ENCODE measurements at places on chromosomes 6 and 20.

DNA sequence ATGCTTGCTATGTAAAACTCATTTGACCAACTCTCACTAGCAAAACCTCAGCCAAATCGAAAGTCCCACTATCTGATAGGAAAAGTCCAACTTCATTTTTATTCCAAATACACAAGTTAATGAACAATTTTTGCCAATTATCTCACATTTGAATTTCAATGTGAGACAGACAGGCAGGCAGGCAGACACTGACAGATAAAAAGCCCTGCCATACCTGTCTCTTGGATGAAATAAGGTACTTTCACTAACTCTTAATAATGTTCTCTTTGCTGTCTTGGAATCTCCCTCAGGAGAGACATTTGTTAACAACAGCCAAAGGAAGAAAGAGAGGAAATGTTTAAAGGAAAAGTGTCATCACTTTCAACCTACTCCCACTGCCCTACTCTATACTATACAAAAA is 82.0 kb downstream of the RNGTT start:
- DNase-seq: no peak

DNA sequence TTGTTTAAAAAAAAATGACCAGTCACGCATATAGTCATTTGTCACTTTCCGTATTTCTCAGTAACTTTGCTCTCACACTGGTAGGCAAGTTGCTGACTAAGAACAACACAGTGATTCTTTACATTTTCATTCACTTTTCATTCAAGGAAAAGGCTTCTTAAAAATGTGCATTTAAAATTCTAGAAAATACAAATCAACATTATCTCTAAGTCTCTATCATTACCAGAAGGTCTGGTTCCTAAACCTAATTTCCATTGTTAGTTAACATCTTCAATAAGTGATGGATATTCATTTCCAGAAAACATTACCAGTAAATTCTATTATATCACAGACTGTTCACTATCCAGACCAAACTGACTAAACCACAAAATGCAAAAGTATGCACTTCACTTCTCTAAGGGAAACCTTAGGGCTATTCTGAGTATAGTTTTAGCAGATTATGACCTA is 115.3 kb downstream of the AHI1 start:
- DNase-seq: no peak

GRCh38 chr6:150902142-150902776 is 36.8 kb downstream of the MTHFD1L start:
- no peak for DNase-seq

DNA sequence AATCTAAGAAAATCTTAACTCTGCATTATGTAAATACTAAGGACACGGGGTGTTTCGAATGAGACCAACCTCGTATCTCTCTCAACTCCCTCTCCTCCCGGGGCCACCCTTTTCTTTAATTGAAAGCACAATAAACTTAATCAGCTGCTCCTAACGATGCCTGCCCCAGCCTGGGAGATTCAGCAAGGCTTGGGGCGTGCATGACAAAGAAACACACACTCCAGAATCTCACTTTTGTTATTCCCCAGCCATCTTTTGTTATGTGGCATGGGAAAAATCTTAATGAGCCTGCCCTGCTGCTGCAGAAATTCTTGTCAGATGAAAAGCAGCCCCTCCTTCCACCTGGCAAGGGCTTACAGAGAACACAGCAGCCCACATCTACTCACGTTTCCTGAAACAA is 117.4 kb downstream of the TTLL2 start:
- DNase-seq: no peak

GRCh38 chr6:105275542-105275941 is 95.7 kb upstream of the POPDC3 start:
- DNase-seq: no peak

DNA sequence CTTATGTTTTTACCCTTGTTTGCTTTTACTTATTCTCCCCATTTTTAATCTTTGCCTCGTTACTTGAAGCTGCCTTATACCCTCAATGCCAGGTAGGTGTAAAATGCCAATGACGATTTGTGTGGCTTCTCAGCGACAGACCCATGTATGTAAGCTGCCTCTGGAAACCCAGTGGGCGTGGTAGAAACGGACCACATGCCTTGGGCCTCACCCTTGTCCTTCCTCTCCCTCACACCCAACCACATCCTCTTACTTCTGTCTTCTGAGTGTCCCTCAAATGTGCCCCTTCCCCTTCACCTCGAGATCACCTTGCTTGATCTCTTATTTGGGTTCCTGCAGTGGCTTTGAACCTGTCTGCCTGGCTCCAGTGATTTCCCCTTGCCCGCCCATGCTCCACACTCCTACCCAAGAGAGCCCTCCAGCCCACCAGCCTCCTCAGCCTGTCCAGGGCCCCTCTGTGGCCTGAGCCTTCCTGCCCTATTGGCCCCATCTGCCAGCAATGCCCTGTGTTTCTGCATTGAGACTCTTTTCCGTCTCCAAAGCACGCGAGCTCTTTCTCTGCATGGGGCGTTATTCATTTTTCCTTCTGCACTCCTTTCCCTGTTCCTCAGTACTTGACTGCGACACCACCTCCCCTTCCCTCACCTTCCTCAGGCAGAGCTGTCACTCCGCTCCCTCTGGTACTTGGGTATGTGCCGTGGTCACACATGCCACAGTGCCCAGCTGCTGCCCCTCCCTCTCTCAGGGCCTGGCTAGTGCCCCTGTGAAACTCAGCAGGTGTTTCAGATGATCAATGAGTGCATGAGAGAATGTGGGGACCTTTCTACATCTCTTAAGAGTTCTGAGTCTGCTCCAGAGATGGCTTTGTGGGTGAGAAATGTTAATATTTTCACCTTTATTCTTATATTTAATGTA is 115.4 kb downstream of the SLX4IP start:
- DNase-seq: no peak

DNA sequence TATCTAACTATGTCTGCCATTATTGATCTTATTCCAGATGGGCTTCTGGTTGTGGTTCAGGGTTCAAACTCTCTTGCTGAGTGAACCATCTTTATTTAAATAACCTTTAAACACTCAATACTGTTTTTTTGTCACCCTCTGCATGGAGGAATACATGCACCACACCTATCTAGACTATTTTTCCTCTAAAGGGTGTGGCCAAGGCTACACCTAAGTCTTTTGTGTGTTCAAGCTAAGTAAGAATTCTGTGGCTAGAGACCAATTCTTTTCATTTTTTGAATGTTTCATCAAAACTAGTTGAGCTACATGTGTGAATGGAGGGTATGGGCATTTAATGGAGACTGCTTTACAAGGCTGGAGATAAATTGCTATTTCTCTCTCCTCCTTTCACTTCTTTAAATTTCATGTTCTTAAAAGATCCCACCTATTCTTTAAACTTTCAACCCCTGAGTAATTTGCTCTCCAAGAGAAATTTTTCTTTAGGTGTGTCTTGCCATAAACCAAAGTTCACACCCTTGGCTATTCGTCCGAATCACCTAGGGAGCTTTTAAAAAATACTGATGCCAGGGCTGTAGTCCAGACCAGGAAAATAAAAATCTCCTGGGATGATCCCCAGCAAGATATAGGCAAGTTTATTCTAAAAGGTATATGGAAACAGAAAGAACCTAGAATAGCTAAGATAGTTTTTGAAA is 24.8 kb upstream of the MBOAT1 start:
- no peak for DNase-seq

- no peak for DNase-seq
These were observed 116.8 kb upstream of the DST start for GRCh38 chr6:56759521-56759920.

GRCh38 chr6:53495506-53496499 is 49.1 kb downstream of the GCLC start:
- DNase-seq: no peak

DNA sequence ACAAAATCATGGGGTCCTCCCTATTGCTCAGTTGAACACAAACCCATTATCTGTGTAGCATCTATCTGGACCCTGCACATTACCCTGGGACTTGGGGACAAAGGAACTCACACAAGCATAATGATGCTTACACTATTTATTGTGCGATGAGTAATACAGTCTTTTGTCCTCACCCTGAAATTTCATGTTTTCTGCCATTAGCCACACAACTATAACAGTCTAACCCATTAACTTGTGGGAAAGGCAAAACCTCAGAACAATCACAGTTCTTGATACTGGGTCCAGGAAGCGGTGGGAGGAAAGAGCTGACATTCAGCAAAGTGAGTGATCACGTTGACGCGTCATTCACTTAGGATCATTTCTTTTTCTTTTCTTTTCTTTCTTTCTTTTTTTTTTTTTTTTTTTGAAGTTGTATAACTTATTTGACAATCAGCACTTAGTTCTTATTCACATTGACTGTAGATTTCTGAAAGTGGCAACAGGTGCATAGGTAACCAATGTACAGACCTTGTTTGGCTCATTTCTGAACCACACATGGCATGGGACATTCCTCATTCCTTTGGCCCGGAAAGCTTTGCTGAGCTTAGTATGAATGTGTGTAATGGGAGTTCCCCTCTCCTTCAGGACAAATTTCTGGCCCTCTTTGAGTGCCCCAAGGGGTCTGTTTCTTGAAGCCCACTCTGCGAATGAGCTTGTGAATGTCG is 94.8 kb upstream of the CNKSR3 start:
- DNase-seq: no peak

- DNase-seq: no peak
These were observed 87.3 kb upstream of the SLC22A16 start for GRCh38 chr6:110563711-110564110.

DNA sequence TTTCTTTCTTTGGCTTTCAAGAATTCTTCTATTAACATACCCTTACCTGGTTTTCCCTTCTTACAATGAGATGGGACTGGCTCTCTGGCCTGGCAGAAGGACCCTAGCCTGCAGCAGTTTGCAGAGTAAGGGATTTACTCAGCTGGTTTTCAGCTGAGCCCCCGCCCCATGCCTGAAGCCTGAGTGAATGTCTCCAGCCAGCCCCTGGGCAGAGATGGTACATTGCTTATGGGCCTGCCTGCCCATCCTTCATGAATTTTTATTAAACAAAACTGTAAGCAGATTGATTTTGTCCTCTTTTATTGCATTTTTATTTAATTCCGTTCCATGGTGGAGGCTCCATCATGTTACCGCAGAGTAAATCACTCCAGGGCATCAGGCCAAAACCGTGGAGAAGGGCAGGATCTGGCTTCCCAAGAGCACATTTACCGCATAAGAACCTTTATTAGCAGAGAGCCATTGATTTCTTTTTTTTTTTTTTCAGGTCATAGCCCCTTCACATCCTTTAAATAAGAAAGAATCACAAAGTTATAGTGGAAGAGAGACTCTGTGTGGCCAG is 316.2 kb downstream of the DHX35 start:
- no peak for DNase-seq

- no peak for DNase-seq
These were observed 277.6 kb upstream of the RNF217 start for GRCh38 chr6:124684621-124685020.

- DNase-seq: no peak
These were observed 93.7 kb upstream of the EDN1 start for GRCh38 chr6:12196326-12196936.

DNA sequence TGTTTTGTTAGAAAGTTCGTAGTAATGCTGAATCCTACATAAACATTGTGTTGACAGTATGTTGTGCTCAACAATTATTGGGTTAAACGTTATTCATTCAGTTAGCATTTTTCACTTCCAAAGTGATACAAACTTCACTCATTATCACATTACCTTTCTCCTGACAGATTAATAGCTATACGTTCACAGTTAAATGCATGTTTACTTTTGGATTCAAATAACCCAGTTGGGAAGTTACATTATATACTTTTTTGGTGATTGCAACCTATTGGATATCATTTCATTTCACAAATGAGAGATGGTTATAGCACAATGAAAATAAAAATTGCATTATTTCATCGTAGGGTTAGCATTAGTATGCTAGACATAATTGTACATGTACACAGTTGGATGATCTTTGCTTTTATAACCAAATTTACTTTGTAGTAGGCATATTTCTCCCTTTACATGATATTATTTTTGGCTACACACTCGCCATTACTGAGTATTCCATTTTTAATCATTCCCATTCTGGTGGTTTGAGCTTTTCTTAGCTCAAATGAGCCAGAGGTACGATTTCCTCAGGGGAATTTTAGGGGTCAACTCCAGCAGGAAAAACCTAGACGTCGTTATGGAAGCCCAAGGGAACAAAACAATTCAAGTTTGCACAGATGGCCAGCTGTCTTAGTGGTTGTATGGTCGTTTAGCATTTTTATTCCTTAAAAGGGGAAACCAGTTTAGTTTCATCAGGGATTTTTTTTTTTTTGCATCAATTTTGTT is 2.1 kb upstream of the HIVEP1 start:
- no peak for DNase-seq

DNA sequence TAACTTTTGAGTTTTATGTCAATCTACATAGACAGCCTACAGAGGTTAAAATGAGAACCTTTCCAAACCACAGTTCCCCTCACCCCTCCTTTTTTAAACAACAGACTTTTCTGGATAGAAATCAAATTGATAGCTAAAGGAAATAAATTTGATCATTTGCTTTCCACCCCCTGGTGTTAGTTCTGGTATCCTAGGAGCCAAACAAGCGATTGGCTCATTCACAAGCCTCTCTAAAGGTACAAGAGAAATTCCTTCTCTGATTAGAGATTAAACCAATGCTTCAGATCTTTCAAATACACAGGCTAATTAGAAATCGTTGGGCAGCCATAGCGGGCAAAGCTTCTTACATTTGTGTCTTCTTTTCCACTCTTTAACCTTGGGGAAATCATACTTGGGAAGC is 232.3 kb downstream of the TBC1D7 start:
- DNase-seq: no peak

- no peak for DNase-seq
These were observed 31.9 kb downstream of the MYH7B start for GRCh38 chr20:34987288-34988190.

DNA sequence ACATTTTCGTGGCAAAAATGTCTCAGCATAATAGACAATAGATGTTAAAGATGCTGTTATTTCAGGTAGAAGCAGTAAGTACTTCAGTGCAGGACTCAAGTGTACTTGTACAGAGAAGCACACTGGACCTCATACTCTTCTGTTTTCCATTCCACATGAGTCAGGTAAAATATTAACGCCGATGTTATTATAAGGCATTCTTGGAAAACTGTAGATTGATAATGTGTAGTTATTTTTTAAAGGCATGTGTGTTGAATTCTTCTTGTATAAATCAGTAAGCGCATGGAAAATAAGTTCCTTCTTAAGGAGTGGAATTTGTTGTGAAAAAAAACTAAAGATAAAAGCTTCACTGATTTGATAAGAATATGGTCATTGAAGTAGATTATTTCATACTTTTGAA is 45.8 kb downstream of the DOP1A start:
- no peak for DNase-seq

- DNase-seq: no peak
These were observed 1043.4 kb upstream of the FLRT3 start for GRCh38 chr20:15380770-15381169.

- no peak for DNase-seq
These were observed 37.8 kb downstream of the EIF2S2 start for GRCh38 chr20:34074101-34074760.

GRCh38 chr6:32112431-32112980 is 3.4 kb upstream of the TNXB start:
- DNase-seq: no peak

- no peak for DNase-seq
These were observed 21.7 kb downstream of the SERPINB1 start for GRCh38 chr6:2819978-2820377.

All from stimulated activated CD4-positive, alpha-beta T cell treated with anti-CD3 and anti-CD28 coated beads, Interleukin-1b, Interleukin-23, amount 100 ng/mL, for 1 hour (primary cell).